ENCODE measurements at places on chromosomes 3 and 15.

GRCh38 chr3:32371461-32372212 is 20.0 kb upstream of the CMTM7 start:
- no peak for DNase-seq
- no peak overlapping the region for H3K4me3 ChIP-seq
- H3K4me1 ChIP-seq: peaks cover 23% of the 10 kb centered on the region
- H3K36me3 ChIP-seq: no peaks in the 10 kb centered on the region

GRCh38 chr3:45896956-45897355 is 10.6 kb downstream of the CCR9 start:
- H3K4me1 ChIP-seq: peaks cover 14% of the 10 kb centered on the region
- no peak overlapping the region for H3K27ac ChIP-seq
- no peaks in the 10 kb centered on the region for H3K27me3 ChIP-seq
- H3K4me3 ChIP-seq: no peak overlapping the region

DNA sequence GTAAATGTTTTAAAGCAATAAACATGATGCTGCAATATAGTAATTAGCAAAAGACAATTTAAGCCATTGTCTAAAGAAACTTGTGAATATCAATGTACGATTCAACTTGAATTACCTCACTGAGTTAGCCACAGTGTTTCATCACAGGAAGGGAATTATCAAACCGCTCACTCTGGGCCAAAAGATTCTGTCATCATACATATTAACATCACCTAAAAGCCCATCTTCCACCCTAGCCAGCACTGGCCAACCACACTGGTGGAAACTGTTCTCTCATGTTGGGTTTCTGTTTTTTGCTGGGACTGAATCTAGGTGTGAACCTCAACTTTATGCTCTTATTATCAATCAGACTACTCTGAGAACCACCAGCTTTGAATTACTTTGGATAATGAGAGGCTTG is 497.7 kb upstream of the THBS1 start:
- DNase-seq: no peak
- H3K27ac ChIP-seq: no peak overlapping the region
- H3K4me1 ChIP-seq: no peaks in the 10 kb centered on the region
- H3K36me3 ChIP-seq: no peaks in the 10 kb centered on the region
- no peak overlapping the region for H3K4me3 ChIP-seq

DNA sequence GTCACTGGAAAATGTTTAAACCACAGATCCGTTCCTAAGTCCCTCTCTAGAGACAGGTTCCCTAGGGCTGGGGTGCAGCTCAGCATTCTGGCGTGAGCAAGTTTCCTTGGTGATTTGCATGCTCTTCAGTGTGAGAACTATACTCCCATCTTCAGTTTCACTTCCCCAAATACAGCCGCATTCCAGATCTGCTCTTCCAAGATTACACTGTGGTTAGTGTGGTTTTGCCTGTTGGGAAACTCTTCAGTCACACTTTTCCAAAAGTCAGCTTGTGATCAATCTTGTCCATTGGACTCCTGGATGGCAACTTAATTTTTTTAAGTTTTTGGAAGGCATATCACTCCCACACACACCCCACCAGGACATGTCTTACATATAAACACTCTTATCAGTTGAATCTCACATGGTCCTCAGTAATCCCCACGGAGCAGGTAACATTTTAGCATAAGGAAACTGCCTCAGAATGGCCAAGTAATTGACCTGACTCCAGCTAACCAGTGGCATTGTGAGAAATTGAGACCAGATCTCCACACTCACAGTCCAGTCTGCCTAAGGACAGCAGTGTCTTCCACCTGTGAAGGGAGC is 33.5 kb upstream of the PTPN23 start:
- H3K27ac ChIP-seq: peak overlapping the region; percentile 9
- H3K4me3 ChIP-seq: no peak overlapping the region
- no peaks in the 10 kb centered on the region for H3K27me3 ChIP-seq
- no peak for DNase-seq

DNA sequence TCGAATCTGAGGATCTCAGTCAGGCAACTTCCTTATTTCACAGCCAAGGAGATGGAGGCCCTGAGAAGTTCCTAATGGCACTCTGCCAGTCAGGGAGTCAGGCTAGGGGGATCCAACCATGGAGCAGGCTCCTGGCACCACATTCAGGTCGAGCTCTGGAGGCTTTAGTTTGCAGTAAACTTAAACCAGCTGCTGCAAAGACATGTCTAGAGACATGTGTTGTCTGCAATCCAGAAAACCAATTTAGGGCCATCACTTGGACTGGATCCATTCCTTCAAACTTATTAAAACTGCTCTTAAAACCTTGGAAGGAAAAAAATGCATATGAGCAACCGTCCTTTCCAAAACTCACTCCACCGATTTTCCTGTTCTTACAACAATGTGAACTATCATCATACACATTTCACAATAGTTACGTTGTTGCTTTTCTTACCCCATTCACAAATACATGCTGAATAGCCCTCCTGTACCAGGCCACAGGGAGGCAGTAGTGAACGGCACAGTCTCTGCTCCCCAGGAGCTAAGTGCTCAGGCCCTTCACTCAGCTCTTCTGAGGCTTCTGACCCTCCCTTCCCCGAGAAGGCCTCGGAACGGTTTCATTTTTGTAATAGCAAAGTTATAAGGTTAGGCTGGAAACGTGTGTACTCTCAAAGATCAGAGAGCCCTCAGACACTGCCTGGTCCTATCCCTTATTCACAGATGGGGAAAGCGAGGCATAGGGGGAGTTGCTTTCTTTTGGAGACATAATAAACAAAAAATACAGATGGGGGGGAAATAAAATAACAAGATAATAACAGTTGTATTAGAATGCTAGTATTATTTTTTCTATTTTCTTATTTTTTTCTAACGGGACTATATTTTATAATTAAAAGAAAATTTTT is 20.1 kb downstream of the RFT1 start:
- H3K4me3 ChIP-seq: no peak overlapping the region
- no peak overlapping the region for H3K27ac ChIP-seq
- DNase-seq: no peak
- H3K36me3 ChIP-seq: peaks cover 5% of the 10 kb centered on the region

DNA sequence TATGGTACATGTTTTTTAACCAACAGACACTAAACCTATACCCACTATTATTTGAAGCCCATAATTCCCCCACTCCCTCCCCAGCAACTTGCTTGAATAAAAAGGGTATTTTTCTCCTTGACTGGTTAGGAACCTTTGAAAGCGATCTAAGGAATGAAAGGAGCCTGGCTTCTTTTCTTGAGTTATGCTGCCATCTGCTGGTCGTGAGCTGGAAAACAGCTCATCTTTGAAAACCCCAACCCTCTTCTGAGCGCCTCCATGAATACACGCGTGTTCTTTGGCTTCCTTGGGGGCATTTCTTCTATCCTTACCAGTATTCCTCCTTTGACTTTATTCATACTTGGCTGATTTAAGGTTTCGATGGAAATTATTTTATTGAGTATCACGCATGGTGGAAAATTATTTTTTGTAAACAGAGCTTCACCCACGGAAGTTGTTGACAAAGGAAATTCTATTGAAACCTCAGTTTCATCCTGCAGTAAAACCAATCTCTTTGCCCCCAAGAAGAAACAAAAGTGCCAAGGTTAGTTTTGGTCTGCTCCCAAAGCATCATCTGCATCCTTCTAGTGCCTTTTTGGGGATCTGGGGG is 171.6 kb downstream of the SV2B start:
- no peak overlapping the region for H3K4me3 ChIP-seq
- no peaks in the 10 kb centered on the region for H3K36me3 ChIP-seq
- no peak overlapping the region for H3K27ac ChIP-seq
- peaks cover 4% of the 10 kb centered on the region for H3K27me3 ChIP-seq

GRCh38 chr15:70525551-70525950 is 237.8 kb downstream of the UACA start:
- H3K4me3 ChIP-seq: no peak overlapping the region
- no peaks in the 10 kb centered on the region for H3K36me3 ChIP-seq
- H3K4me1 ChIP-seq: peaks cover 48% of the 10 kb centered on the region
- no peak for DNase-seq
- no peaks in the 10 kb centered on the region for H3K27me3 ChIP-seq
- H3K27ac ChIP-seq: no peak overlapping the region

DNA sequence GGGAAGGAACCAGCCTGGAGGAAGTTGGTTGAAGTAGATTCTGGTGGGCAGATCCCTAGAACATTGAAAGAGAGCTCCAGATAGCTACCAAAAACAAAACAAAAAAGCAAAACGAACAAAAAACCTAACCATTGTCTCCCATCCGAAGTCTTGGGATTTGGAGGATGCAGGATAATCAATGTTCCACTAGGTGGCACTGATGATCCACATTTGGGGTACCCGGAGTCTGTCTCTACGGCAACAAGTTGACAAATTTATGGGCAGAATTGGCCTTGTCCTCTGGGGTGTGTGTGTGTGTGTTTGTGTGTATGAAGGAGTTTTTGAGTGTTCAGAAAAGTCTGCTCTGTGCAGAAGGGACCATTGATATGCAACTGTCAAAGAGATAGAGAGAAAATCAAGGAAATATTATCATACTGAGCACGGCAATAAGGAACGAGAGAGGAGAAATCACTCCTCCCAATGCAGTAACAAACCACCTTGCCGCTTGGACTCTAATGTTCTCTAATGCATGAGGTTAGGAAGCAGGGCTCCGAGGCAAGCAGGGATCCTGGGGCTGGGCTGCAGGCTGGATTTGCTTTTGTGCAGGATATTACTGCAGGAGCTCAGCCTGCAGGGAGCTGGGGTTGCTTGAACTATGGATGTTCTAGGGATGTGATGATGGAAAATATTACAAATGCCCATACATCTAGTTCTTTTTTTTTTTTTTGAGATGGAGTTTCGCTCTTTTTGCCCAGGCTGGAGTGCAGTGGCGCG is 59.8 kb upstream of the KLHL25 start:
- H3K27ac ChIP-seq: no peak overlapping the region
- peak; percentile 28 for DNase-seq
- H3K36me3 ChIP-seq: no peaks in the 10 kb centered on the region
- H3K4me3 ChIP-seq: no peak overlapping the region

DNA sequence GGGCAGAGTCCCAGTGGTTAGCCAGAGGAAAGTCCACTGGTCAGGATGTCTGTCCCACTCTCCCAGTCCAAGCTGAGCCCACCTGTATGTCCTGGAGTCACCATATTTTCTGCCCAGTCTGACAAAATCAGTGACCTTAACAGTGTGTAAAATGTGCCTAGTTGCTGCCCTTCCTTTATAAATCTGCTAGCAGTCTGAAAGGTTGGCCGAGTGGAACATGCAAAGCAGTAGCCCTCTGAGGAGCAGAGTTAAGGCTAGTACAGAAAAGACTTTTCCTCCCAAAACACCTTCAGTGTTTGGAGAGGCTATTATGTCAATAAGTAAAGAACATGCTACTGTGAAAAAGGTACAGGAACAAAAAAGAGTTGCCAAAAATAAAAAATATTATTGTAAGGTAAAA is 15.3 kb downstream of the TTC21A start:
- no peak for DNase-seq
- H3K4me1 ChIP-seq: peaks cover 11% of the 10 kb centered on the region
- no peak overlapping the region for H3K4me3 ChIP-seq
- no peaks in the 10 kb centered on the region for H3K36me3 ChIP-seq
- H3K27ac ChIP-seq: no peak overlapping the region

- no peaks in the 10 kb centered on the region for H3K36me3 ChIP-seq
- no peak overlapping the region for H3K4me3 ChIP-seq
- no peaks in the 10 kb centered on the region for H3K4me1 ChIP-seq
These were observed 219.8 kb downstream of the UNC13C start for GRCh38 chr15:54197995-54198394.

DNA sequence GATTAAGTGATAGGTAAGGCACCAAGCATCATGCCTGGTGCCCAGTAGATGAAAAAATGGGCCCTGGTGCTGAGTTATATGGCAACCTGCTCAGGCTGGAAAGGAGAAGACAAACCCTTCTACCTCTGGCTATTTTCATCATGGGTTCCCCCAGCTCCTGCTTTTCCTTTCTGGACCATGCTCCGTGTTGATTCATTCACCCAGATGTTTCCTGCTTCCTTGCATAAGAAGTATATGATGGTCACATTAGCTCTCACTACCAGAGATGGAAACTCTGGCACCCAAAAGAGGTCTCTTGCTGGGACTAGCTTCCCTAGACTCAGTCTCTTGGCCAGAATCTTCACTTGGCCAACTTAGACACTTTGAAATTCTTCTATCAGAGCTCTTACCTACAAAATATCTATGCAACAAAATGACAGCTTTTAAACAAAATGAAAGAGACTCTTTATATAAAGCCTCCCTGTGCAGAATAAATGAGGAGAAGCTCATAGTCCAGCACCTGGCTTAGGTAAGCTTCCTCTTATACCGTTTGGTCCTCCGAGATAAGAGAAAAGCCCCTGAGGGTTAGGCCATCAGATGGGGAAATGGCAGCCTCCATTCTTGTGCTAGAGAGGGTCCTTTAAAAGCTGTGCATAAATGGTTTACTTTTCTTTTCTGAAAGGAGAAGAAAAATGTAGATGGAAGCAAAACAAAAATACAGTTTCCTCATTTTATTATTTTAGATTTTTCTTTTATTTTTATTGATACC is 46.8 kb upstream of the MCF2L2 start:
- DNase-seq: no peak
- no peaks in the 10 kb centered on the region for H3K36me3 ChIP-seq
- H3K4me3 ChIP-seq: no peak overlapping the region
- H3K4me1 ChIP-seq: no peaks in the 10 kb centered on the region
- no peaks in the 10 kb centered on the region for H3K27me3 ChIP-seq
- no peak overlapping the region for H3K27ac ChIP-seq

GRCh38 chr3:17088602-17089313 is 204.0 kb downstream of the PLCL2 start:
- peaks cover 15% of the 10 kb centered on the region for H3K36me3 ChIP-seq
- no peak overlapping the region for H3K4me3 ChIP-seq
- H3K4me1 ChIP-seq: peaks cover 34% of the 10 kb centered on the region
- H3K27ac ChIP-seq: no peak overlapping the region
- peak; percentile 27 for DNase-seq

DNA sequence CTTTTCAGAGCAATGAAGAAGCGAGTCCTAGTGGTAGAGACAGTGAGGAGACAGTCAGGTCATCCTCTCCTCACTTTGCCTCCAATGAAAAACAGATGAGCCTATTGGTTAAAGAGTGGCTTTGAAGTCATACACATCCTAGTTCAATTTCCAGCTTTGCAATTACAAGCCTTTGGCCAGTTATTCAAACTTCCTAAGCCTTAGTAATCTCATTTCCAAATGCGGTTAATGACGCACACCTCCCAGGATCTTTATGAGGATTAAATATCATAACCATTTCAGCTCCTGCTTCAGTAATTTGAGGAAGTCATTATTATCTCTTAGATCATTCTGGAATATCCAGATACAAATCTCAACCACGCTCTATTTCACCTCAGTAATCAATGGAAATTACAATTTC is 10.0 kb upstream of the ST6GAL1 start:
- H3K4me3 ChIP-seq: no peak overlapping the region
- no peak for DNase-seq
- peaks cover 23% of the 10 kb centered on the region for H3K4me1 ChIP-seq
- no peaks in the 10 kb centered on the region for H3K36me3 ChIP-seq

DNA sequence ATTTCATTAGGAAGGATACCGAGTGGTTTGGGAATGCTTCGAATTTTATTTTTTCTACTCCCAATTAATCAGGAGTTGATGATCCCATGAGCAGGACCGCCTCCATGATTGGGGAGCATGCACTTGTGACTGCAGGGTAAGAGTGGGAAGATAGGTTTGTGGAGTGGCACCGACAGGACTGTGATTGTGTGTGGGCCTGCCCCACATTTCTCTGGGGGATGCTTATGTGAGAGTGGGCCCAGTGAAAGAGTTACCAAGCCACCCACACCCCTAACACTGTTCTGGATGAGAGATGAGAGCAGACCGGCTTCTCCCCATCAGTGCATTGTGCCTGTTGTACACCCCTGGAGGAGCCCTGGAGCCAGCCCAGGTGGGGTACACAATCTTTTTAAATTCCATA is 76.7 kb downstream of the LHFPL4 start:
- H3K27ac ChIP-seq: no peak overlapping the region
- H3K27me3 ChIP-seq: no peaks in the 10 kb centered on the region
- DNase-seq: no peak
- H3K36me3 ChIP-seq: peaks cover 52% of the 10 kb centered on the region
- no peaks in the 10 kb centered on the region for H3K4me1 ChIP-seq
